ENCODE measurements at places on chromosomes 5 and 9.

DNA sequence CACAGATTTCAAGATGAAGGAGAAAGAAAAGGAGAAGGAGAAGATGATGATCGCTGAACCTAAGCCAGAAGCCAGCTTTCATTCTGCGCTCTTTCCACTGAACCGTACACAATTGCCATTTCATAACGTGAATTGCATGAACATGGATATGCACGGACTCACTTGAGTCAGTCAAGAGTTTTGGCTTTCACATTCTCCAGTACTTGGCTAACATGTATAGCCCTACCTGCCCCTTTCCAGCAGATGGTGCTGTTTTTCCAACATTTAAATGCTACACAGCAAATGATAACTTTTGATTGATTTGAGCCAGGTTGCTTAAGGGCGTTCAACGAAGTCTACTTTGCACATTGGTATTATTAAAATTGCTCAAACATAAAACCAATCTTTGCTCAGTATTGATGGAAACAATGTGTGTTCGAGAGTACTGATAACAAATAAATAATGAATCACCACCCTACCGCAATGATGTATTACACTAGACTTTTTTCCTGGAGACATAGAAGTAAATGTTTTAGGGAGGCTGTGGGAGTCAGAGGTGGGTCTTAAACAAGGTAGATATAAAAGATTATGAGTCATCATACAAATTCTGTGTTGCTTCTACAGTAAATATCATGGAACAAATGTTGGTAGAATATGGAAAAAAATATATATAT, 196.4 kb downstream of the TRPM3 start:
- DNase-seq: no peak

GRCh38 chr9:38276771-38277439, 115.6 kb upstream of the ALDH1B1 start:
- DNase-seq: no peak

- DNase-seq: no peak
Observed at GRCh38 chr5:65535529-65535987, 27.4 kb downstream of the CENPK start.

GRCh38 chr9:126517833-126518356, 95.8 kb upstream of the LMX1B start:
- no peak for DNase-seq

DNA sequence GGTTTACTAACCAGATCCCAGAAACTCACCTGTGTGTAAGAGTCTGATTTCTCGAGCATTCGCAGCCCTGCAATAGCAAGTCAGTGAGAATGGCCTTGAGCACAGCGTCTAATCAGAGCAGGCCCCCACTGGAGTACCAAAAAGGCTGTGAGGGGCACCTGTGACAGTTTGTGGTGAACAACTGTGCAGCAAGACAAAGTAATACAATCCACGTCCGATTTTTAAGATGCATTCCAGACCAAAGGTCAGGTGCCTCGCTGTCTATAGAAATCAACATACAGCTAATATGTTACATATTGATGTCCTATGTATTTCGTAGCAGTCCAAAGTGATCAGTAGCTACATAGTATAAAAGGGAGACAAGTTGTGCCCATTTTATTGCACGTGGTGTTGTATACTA, 55.7 kb upstream of the BOD1 start:
- DNase-seq: no peak

Measured in esophagus squamous epithelium (tissue), 5 donors.